ENCODE measurements at places on chromosomes 3 and 15. TPM values are rescaled to one million over a fixed set of nuclear protein-coding genes. Genes with fewer than 3 reads are reported as not detected.

Gene GOLGA8R
- total RNA-seq: 28.2 TPM

Gene ZPLD1
- not detected for total RNA-seq

Gene PROK2
- total RNA-seq: not detected

DNA sequence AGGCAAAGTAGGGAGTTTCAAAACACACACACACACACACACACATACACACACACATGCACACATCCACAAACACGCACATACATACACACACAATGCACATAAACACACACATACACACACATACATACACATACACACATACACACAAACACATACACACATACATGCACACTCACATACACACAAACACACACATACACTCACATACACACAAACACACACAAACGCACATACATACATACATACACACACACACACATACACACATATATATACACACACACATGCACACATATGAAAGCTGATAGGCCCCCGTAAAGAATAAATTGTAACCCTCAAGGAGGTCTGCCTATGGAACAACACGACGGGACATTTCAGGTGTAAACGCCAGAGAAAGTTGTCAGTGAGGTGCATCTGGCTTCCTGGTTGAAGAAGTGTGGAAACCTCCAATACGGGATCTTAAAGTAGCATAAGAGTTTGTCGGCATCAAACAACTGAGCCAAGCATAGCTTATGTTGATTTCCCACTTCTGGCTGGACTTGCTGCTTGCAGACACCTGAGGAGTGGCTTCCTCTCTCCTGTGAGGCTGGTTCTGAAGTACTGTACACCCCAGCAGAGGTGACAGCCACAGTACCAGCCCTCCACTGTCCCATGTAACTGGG is 5.8 kb downstream of the RFTN1 start:
- no peak for DNase-seq

Gene SLC22A13
- total RNA-seq: 0.61 TPM

DNA sequence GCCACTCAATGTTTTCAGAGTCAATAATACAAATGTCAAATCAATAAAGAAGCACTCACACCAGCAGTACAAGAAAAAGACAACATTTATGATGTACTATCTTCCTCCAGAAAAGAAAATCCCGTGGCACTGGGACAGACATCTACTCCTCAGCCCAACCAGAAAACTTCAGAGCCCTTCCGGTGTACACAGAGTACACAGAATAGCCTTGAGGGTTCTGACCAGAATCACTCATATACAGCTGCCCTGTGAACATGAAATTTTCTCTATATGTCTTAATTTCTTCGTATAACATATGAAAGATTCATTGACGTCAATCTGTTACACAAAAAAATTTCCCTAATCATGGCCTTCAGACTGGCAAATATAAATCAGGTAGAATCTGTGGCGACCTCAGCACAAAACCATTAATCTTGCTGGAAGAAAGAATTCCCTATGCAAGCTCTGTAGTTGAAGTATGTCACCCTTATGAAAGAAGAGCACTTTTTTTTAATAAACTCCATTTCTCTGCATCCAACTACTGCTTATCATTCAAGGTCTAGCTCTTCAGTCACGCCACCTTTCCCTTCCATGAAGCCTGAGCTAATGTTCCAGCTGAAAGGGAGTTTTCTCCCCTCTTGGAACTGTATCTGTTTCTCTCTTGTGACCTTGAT is 53.8 kb upstream of the PLAAT1 start:
- DNase-seq: no peak

DNA sequence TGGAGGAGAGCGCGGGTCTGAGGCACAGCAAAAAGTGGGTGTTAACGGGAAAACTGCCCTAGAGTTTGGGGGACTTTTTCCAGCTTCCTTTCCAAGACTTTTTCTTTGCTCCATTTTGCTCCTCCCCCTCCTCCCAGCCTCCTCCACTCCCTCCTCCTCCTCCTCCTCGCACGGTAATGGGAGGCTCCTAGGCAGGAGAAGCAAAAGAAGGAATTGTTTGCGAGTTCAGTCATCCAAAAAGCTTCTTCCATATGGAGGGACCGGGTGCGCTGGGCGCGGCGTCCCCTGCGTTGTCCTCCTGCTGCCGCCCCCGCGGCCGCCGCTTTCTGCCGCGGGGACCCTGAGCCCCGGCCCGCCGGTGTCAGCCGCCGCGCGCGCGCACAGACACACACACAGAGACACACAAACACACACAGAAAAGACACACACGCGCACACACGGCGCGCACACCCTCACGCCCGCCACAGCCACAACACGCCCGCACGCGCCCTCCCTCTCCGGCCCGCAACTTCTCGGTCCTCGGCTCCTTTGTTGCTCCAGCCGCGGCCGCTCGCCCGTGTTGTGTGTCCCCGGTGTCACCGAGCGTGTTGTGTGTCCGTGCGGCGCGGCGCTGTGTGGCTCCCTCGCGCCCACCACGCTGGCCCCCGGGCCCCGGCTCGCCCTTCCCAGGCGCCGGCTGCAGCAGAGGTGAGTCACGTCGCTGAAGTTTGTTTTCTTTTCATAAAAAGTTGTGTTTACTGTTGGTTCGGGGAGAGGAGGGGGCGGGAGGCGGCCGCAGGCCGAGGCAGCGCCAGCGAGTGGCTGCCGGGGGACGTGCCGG is at the start of gene BOC:
TSS of gene BOC (plus strand) at position 228 of the 820 bp plus-strand sequence. CDS start 38,246 bp downstream, outside the sequence.
- DNase-seq: peak; percentile 35

GRCh38 chr15:25058080-25058785 is 103.4 kb downstream of the SNRPN start:
- no peak for DNase-seq

- DNase-seq: no peak
Measured at GRCh38 chr3:10299175-10299574, 6.4 kb upstream of the GHRL start.

Gene ANKRD63
- total RNA-seq: 0.26 TPM

- DNase-seq: no peak
Measured at GRCh38 chr3:173253471-173253870, 112.4 kb upstream of the SPATA16 start.

- peak; percentile 72 for DNase-seq
Measured at GRCh38 chr3:48151058-48151806, 37.0 kb downstream of the CDC25A start.

GRCh38 chr15:48751595-48751994 is 59.3 kb downstream of the CEP152 start:
- no peak for DNase-seq

DNA sequence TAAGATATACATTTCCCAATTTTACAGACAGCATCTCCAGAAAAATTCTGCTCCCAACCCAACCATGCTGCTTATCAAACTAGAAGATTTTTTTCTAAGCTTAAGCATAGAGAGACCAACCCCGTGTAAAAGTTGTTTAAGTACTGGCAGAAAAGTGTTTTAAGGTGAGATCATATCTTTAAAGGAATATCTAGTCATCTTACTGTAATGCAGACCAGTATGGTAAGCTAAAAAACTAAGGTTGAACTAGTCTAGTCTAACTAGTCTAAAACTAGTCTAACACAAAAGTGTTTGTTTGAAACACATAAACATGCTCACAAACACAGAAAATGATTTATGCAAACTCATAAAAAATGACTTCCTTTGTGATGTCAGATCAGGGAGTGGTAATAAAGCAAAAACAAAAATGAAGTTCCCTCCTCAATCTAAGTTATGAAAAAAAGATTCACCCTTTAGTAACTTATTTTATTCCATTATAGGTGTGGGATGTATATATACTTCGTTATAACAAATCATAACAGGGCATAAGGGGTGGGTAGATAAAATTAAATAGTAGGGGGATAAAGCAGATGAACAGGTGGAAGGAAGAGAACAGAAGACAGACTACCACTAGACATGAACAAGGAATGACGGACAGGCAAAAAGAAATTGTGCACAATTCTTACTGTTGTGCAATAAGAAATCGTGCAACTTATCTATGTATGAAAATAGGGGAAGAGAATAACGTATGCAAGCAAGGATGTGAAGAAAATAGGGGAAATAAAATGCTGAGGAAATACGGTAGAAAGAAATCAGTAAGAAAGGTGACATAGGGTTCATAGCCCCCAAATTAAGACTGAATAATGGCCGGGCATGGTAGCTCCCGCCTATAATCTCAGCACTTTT is 10.0 kb downstream of the MYO5A start:
- DNase-seq: no peak

- DNase-seq: no peak
Measured at GRCh38 chr3:58572634-58573230, 4.5 kb downstream of the FAM107A start.

GRCh38 chr15:42203891-42204290 is 4.2 kb downstream of the VPS39 start:
- no peak for DNase-seq

Gene NR2E3
- total RNA-seq: not detected

GRCh38 chr3:173066044-173067004 is 74.7 kb downstream of the SPATA16 start:
- no peak for DNase-seq

- no peak for DNase-seq
Measured at GRCh38 chr3:191239407-191240031, 40.5 kb downstream of the OSTN start.

- no peak for DNase-seq
Measured at GRCh38 chr3:176906046-176906905, 291.0 kb downstream of the TBL1XR1 start.

Gene DUOX1
- total RNA-seq: not detected

DNA sequence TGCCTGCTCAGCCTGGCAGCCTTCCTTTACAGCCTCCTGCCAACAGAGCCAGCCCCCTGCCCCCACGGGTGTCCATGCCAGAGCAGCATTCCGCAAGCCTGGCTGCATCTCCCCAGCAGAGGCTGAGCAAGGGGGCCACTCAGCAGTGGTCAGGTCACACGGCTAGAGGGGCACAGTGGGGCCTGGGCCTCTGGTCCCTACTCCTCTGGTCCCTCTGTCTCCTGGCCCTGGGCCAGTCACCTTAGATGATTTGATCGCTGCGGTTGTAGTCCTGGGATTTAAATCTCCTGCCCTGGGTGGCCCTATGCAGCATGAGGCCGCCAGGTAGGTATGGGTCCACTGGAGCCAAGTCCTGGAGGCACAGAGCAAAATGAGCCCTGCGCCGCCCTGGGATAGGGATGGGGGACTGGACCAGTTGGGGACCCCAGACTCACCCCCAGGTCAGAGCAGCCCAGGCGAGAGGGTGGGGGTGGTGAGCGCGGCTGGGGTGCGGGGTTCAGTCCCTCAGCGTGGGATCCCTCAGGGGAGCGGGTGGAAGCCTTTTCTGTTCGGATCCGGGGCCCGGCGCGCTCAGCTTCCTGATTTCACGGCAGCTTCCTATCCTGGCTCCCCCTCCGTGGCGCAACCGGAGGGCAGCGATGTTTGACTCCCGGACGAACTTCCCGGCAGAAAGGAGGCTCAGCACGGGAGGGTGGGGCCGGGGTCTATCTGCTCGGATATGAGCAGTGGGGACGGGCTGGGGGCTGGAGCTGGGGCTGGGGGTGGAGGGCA is at the start of gene ZBTB47:
TSS of gene ZBTB47 (plus strand) at position 138 of the 771 bp plus-strand sequence. CDS start 4,659 bp downstream, outside the sequence.
- DNase-seq: peak; percentile 47

Gene CRYGS
- total RNA-seq: 4.5 TPM

Gene CHDH
- 0.17 TPM for total RNA-seq

GRCh38 chr3:197407526-197407925 is 109.1 kb upstream of the DLG1 start:
- no peak for DNase-seq

DNA sequence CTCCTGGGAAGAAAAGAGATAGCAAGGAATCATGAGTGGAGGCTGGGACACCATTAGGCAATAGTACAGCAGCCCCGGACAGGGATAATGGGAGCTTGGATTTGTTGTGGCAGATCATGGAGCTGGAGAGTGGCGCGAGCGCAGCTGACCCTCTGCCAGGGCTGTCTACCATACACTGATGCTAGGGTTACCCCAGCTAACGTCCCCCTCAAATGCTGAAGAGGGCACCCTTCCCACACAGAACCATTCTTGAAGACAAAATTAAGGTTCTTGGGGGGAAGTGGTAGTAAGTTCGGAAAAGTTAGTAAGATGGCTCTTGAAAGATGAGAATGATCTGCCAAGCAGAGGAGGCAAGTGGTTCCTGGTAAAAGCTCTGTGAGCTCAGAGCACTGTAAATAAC is 61.1 kb downstream of the ST3GAL6 start:
- DNase-seq: no peak

Gene GOLGA6L7
- total RNA-seq: not detected

GRCh38 chr15:59052915-59053407 is 52.0 kb upstream of the CCNB2 start:
- no peak for DNase-seq

Gene SCN11A
- 0.11 TPM for total RNA-seq

Gene ROBO2
- total RNA-seq: not detected

Gene PRR20G
- not detected for total RNA-seq

DNA sequence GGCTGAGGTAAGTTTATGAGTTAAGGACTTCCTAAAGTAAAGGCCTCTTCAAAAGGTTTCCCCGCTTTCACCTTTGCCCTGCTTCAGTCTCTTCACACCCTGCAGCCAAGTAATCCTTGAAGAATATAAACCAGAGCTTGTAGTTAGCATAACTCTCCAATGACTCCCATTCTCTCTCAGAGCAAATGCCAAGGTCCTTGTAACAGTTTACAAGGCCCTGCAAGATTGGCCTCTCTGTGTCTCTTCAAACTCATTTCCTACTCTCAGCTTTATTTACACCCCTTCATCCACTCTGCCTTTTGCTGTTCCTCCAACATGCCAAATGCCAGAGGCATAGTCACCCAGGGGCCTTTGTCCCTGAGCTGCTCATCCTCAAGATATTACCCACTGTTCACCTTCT is 60.5 kb upstream of the MME start:
- DNase-seq: no peak

DNA sequence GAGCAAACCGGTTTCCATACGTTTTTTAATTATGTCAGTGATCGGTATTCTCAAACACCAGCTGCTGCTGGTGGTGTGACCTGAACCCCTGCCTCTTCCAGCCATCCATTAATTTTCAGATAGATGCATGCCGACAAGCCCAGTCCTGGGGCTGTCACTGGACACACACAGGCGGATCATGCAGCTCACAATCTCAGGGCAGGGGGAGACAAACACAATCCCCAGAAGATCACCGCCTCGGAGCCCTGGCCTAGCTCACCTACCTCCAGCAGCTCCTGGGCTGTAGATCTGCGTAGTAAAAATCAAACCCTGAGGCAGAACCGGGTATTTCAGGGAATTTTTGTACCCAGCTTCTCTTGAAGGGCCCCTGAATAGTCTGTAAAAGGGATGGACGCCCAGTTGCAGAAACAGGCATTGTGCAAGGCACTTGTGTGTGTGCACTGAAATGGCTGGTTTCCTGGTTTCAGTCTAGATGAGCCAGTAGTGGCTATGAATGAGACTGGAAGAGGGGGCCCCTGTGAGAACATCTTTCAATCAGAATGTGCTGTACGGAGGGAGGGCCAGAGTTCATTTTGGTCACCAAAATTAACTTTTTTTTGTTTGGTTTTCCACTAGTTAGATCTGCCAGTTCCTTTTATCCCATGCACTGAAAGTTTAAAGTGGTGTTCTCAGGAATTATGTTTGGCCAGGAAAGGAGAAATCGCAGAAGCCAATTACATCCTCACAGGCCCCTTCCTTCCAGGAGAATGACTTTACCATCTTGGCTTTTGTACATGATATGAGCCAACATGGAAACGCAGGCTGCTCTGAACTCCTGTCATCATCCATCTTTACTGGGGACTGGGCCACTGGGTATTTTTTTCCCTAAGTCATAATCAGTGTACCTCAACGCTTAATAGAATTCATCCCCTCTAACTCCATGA is 55.0 kb upstream of the RPL32 start:
- no peak for DNase-seq

Gene PHLDB2
- total RNA-seq: 5.1 TPM

- no peak for DNase-seq
Measured at GRCh38 chr3:149282836-149283235, 50.6 kb downstream of the TM4SF18 start.

Gene RTP1
- total RNA-seq: not detected

- DNase-seq: peak; percentile 52
Measured at GRCh38 chr3:183253528-183254486, 754 bp downstream of the B3GNT5 start.

GRCh38 chr3:51703761-51704510 is 2.9 kb upstream of the GRM2 start:
- no peak for DNase-seq
